ENCODE measurements at places on chromosomes 1 and 21.

GRCh38 chr1:24897263-24898151 lies 32.6 kb downstream of the RUNX3 start:
- no peak for DNase-seq

- no peak for DNase-seq
These were observed 450 bp downstream of the ARHGAP30 start for GRCh38 chr1:161069241-161069640.

DNA sequence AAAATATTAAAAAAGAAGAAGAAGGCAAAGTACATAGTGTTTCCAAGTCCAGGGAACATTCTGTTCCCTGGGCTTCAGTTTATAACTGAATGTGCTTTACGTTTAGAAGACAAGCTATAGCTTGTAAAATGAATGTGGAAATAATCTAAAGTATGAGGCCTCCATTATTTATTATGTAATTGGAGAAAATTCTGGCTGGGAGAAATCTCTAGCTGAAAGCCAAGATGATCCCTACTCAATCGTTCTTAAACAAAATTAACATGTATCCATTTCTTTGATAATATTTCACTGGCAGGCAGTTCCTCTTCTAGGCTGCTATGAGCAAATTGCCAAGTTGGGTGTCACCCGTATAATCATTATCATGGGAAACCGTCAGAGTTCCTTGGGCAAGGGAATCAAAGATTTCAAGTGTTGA lies 52.2 kb upstream of the ETS2 start:
- peak; percentile 75 for DNase-seq

- DNase-seq = no peak
These were observed 157.2 kb upstream of the KAZN start for GRCh38 chr1:14441302-14441741.

GRCh38 chr1:244789276-244789580 lies 46.2 kb upstream of the COX20 start:
- DNase-seq = no peak

DNA sequence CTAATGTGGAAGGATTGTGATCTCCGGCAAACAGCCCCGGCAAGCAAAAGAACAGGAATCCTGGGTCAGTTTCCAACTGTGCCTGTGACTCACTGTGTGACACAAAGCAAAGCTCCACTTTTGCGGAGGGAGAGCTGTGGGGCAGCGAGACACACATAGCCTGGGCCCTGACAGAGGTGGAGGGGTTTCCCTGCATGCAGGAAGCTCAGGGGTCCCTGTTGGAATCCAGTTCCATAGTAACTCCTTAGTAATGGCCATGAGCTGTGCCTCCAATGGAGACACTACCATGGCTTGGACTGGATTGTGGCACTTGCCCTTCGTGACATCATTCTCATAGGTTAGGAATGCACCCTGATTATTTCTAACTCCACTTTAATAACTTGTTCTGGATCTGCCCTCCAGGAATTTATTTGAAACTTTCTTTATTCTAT lies 47.0 kb upstream of the ATF3 start:
- DNase-seq = no peak

DNA sequence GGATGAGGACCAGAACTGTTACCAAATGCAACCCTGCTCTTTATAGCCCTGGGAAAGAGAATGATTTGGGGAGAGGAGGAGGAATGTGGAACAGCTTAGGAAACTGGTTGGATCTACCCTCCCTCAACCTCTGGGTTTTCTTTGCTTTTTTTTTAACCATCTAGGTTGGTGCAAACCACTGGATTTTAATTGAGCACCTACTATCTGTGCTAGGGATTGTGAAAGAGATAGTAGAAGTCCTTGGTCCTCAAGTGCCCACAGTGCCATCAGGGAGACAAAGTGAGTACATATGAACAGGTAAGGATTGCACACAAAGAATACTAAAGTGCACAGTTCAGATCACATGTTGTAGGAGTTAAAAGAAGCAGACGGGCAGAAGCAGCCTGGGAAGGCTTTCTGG lies 4.7 kb downstream of the TAGLN2 start:
- no peak for DNase-seq

GRCh38 chr1:247180581-247180980 lies 8.8 kb upstream of the ZNF124 start:
- no peak for DNase-seq

- DNase-seq = no peak
These were observed 97.5 kb downstream of the CLEC20A start for GRCh38 chr1:178399177-178399728.

DNA sequence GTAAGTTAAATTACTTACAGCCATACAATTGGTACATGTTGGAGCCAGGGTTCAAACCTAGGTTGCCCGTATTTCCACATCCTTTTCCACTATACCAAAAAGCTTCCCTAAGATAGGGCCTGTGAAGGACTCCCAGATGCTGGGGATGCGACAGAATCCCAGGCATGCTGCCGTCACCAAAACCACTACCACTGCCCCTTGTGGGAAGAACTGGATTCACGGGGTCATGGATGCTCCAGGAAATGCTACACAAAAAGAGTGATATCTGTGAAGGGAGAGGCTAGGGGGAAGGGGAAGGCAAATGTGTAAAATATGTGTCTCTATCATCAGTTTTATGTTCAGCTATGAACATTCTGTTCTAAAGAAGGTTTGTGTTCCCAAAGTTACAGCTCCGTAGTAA lies 133.9 kb upstream of the IVNS1ABP start:
- DNase-seq = no peak
